ENCODE measurements at places on chromosomes 16 and 17. TPM values are rescaled to one million over a fixed set of nuclear protein-coding genes. Genes with fewer than 3 reads are reported as not detected.

DNA sequence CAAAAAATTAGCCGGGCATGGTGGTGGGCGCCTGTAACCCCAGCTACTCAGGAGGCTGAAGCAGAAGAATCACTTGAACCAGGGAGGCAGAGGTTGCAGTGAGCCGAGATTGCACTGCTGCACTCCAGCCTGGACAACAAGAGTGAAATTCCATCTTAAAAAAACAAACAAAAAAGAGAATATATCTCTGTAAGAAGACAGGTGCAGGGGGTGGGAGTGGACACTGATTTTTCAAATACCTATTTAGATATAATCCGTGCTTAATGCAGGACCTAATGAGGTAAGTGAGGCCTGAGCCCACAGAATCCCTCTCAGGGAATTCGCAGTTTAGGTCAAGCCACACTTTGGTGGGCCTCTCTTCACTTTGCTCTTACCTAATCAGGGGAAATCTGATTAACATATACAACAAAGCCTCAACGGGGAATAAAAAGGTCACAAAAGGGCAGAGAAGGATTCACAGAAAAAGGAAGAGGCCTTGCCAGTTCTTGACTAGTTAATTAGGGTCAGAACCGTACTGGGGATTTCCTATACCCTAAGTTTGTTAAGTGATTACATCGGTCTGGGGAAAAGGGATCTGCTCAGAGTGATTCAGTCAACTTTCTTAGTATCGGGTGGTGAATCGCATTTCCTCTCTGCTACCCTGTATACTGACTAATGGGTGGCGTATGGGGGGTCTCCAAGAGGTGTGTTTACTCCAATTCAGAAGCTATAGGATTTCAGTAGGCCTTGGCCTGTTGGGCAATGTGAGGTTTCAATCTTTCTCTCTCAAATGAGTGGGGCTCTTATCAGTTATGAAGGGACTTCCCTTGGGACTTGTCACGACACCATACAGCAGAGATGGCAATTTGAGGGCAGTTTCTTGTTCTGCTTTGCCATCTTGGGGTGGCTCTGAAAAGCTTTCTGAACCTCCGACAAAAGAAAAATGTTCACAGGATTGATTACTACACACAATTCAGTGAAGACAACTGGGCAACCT lies 1.9 kb upstream of the NFAT5 start:
- peaks cover 30% of the 10 kb centered on the region for H3K4me1 ChIP-seq
- peaks cover 4% of the 10 kb centered on the region for H3K36me3 ChIP-seq
- no peak for DNase-seq
- peak overlapping the region; percentile 97 for H3K27ac ChIP-seq
- H3K4me3 ChIP-seq: peak overlapping the region; percentile 89
- no peaks in the 10 kb centered on the region for H3K27me3 ChIP-seq

GRCh38 chr16:75296606-75297005 lies 45.2 kb upstream of the BCAR1 start:
- no peaks in the 10 kb centered on the region for H3K27me3 ChIP-seq
- H3K4me3 ChIP-seq: no peak overlapping the region
- no peak for DNase-seq
- no peak overlapping the region for H3K27ac ChIP-seq

GRCh38 chr17:45946841-45947256 lies 52.2 kb upstream of the STH start:
- DNase-seq: no peak
- no peak overlapping the region for H3K4me3 ChIP-seq
- H3K4me1 ChIP-seq: peaks cover 13% of the 10 kb centered on the region

GRCh38 chr17:82787081-82787848 lies 35.4 kb downstream of the TBCD start:
- no peak for DNase-seq
- peaks cover 8% of the 10 kb centered on the region for H3K4me1 ChIP-seq
- no peaks in the 10 kb centered on the region for H3K36me3 ChIP-seq
- H3K27ac ChIP-seq: peak overlapping the region; percentile 19
- H3K4me3 ChIP-seq: no peak overlapping the region
- no peaks in the 10 kb centered on the region for H3K27me3 ChIP-seq

DNA sequence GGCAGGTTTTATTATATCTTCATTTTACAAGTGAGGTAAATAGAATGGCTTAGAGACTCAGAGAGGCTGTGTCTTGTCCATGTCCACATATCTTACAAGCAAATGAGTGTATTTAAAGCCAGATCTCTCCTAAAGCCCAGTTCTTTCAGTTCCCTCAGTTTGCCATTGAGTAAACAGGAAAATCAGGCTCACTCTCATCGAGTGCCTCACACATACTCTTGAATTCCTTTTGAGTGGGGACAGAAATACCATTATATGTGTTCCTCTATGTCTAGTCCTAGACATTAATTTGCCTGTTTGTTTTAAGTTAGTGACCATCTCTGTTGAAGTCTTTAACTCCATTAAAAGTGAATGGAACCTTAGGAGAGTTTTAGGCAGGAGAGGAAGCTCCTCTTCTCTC lies 40.1 kb downstream of the BPTF start:
- peaks cover 37% of the 10 kb centered on the region for H3K4me1 ChIP-seq
- DNase-seq: no peak
- no peaks in the 10 kb centered on the region for H3K27me3 ChIP-seq
- H3K4me3 ChIP-seq: no peak overlapping the region
- H3K27ac ChIP-seq: no peak overlapping the region

- H3K36me3 ChIP-seq: no peaks in the 10 kb centered on the region
- no peak for DNase-seq
- H3K27ac ChIP-seq: no peak overlapping the region
- no peak overlapping the region for H3K4me3 ChIP-seq
- H3K27me3 ChIP-seq: peaks cover 41% of the 10 kb centered on the region
Measured at GRCh38 chr17:74045608-74046280, 157.7 kb upstream of the RPL38 start.

GRCh38 chr17:43528988-43529814 lies 16.9 kb downstream of the ETV4 start:
- H3K4me1 ChIP-seq: peaks cover 2% of the 10 kb centered on the region
- H3K4me3 ChIP-seq: no peak overlapping the region
- H3K27me3 ChIP-seq: no peaks in the 10 kb centered on the region
- H3K36me3 ChIP-seq: no peaks in the 10 kb centered on the region

- no peak overlapping the region for H3K4me3 ChIP-seq
- H3K4me1 ChIP-seq: no peaks in the 10 kb centered on the region
Measured at GRCh38 chr16:49567950-49568349, 194.3 kb downstream of the C16orf78 start.

- peak; percentile 21 for DNase-seq
- peaks cover 6% of the 10 kb centered on the region for H3K36me3 ChIP-seq
- H3K4me3 ChIP-seq: peak overlapping the region; percentile 76
Measured at GRCh38 chr17:31433091-31433790, 41.8 kb downstream of the RAB11FIP4 start.

- no peak overlapping the region for H3K4me3 ChIP-seq
- peaks cover 3% of the 10 kb centered on the region for H3K4me1 ChIP-seq
- H3K27me3 ChIP-seq: peaks cover 52% of the 10 kb centered on the region
- DNase-seq: no peak
- no peak overlapping the region for H3K27ac ChIP-seq
- peaks cover 3% of the 10 kb centered on the region for H3K36me3 ChIP-seq
Measured at GRCh38 chr16:74768239-74768638, 6.4 kb downstream of the FA2H start.

GRCh38 chr16:17316005-17316404 lies 154.8 kb downstream of the XYLT1 start:
- no peaks in the 10 kb centered on the region for H3K36me3 ChIP-seq
- no peak for DNase-seq
- H3K4me3 ChIP-seq: no peak overlapping the region
- no peak overlapping the region for H3K27ac ChIP-seq
- no peaks in the 10 kb centered on the region for H3K27me3 ChIP-seq

GRCh38 chr17:68085771-68086381 lies 50.3 kb downstream of the KPNA2 start:
- H3K27ac ChIP-seq: peak overlapping the region; percentile 91
- no peaks in the 10 kb centered on the region for H3K36me3 ChIP-seq
- H3K27me3 ChIP-seq: no peaks in the 10 kb centered on the region

GRCh38 chr17:17134957-17135333 lies 71.2 kb downstream of the PLD6 start:
- H3K4me1 ChIP-seq: peaks cover 5% of the 10 kb centered on the region
- H3K27me3 ChIP-seq: no peaks in the 10 kb centered on the region
- no peaks in the 10 kb centered on the region for H3K36me3 ChIP-seq
- H3K4me3 ChIP-seq: no peak overlapping the region

Gene SHISA9
- total RNA-seq: not detected

Gene CDH5
- not detected for total RNA-seq

Gene MYL4
- total RNA-seq: not detected

Gene CHST4
- not detected for total RNA-seq

Gene ITGAL
- 338 TPM for total RNA-seq

Gene PRCD
- total RNA-seq: 1.1 TPM
